ENCODE measurements at places on chromosomes 3 and 15.
A peak's percentile ranks its signal among the peaks of the same experiment; 100 is the strongest.

- no peak for DNase-seq
Observed at GRCh38 chr15:63425426-63425985, 43.9 kb upstream of the CA12 start.

GRCh38 chr3:159244933-159245332, 443.1 kb downstream of the MFSD1 start:
- no peak for DNase-seq

- no peak for DNase-seq
Observed at GRCh38 chr15:25737218-25737643, 125.9 kb downstream of the ATP10A start.

- peak; percentile 30 for DNase-seq
Observed at GRCh38 chr3:156685198-156685597, 10.8 kb downstream of the TIPARP start.

DNA sequence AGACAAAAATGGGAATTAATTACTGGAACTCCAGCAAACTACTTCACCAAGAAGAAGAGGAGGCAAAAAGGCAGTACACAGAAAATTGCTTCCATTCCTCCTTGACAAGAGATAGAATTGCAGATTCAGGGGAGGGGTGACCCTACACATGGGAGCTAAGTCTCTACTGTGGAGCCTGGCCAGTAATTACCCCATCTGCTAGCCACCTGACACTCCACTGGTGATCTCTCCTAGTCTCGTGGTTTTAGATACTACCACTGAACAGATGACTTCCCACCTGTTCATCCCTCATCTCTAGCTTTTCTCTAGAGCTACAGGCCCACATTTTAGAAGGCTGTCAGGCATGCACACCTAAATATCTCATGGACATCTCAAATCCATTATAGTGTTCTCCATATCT, 224.3 kb upstream of the NR2F2 start:
- no peak for DNase-seq

DNA sequence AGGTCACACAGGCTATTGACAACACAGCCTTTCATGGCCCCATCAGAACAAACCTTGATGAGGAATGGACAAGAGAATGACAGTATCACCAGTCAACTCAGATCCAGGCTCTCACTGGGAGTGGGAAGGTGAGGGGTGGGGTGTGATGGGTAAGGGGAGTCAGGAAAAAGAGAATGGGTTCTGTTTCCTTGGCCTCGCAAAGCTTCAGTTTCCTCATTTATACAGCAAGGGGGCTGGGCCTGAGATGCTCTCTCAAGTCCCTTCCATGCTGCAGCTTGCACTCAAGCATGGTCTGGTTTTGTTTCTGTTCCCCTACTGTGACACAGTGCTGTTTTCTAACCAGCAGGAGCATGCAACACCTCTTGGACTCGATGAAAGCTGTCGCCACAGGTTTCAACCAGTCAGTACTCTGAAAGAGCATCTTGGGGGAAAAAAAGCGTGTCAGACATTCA, 65.7 kb upstream of the IL12A start:
- DNase-seq, result no peak

DNA sequence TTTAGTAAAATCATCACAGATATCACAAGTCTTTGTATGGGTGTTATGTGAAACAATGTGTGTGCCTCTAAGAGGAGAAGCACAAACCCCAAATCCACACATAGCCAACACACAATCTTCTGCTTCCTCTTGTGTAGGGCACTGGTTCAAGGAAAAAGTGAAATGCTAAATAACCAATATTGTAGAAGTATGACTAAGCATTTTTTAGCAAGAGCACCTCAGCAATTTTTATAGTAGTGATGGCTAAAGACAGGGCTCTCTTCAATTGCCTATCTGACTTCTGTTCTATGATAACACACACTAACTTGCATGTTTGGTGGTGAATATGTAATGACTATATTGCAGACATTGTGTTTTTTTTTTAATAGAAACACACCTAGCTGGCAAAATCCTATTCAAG, 997.9 kb upstream of the ALCAM start:
- DNase-seq, result no peak

GRCh38 chr3:74633021-74633420, 18.6 kb upstream of the CNTN3 start:
- DNase-seq, result peak; percentile 39

DNA sequence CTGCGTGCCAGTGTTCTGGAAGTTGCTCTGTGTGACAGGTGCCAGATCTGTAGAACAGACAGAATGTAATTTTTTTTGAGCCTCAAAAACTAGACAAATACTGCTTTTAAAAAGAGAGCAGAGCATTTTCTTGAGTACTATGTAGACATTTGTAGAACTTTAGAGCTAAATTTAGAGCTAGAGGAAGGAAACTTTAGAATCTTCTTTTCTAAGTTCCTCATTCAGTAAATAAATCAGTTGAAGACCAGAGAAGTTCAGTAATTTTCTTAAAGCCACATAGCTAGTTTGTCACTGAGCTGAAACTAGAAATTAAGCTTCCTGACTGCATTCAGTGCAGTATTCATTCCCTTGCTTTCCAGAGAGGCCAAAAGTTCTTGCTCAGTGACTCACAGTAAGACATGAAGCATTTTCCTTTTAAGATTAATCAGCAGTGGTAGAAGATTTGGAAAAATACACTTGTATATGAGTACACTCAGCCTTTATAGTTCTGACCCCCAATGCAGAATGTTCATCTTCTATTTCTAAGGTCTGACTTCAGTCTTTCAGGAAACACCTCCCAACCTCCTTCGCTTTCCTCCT, 83.6 kb upstream of the TSEN2 start:
- peak; percentile 83 for DNase-seq

DNA sequence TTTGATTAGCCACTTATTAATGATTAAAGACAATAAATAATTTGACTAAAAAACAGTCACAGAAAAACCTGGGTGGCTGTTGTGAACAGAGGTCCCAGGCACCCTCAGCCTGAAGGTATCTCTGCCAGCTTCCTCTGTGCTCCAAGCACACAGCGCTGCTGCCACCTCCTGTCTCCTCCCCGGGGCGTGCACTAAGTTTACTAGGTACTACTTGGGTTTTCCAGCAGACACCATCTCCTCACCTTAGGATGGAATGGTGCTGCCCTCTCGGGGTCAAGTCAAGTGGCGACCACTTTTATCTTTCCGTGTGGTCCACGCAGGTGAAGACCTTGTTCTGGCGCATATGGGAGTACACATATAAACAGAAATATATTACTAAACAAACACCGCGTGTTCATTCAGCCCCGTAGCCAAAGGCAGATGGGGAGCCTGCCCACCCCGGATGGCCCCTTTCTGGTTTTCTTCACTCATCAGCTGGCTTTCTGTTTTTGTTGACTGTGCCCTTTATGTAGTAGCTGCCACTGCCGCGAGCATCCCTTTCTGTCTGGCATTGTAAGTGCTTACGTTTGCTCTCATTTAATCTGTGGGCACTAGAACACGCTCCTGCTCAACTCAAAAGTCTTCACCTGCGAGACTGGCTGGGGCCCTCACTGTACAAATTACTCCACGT, 128.0 kb downstream of the LRIG1 start:
- DNase-seq, result peak; percentile 32

- DNase-seq, result no peak
Observed at GRCh38 chr15:66169023-66169422, 84.5 kb downstream of the MEGF11 start.

DNA sequence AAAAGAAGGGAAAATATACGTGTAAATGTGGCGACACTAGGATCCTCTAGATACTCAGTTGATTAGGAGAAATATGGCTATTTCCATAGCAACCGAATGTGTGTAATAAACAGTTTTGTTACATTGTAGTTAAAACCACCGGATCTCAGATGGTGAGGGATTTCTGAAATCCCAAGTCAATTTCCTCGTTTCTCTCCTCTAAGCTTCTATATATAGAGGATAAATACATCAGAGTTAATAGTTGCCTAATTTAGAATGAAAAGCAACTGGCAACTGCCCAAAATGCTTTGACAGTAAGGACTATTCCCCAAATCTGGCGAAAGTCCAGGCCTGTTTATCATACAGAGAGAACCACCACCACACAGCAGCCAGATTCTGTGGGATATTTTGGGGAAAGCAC, 112.6 kb downstream of the GABRB3 start:
- no peak for DNase-seq

GRCh38 chr3:10918011-10918410, 74.5 kb upstream of the SLC6A1 start:
- no peak for DNase-seq

DNA sequence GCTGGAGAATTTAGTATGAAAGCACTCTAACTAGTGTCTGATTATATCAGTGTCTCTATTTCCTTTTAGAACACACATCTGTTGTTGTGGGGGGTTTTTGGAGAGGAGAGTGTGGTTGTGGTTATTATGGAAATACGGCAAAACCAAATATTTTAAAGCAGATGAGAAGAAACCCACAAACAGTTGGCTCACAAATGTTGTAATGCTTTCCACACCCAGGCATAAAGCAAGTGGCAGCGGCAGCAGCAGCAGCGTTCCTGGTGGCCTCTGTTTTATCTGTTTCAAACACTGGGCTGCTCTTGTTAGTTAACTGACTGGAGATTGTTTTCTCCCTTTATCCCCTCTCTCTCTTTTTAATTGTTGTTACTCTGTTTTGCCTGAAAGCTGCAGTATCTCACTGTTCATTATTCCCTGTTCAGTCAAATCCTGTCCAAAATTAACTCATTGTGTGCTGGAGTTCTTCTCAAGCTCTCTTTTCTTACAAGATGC, 1045.5 kb upstream of the NR2F2 start:
- peak; percentile 89 for DNase-seq
